Endothelial cell of umbilical vein (primary cell): ENCODE measurements at places on chromosomes 11 and 22. TPM values are rescaled to one million over a fixed set of nuclear protein-coding genes. Genes with fewer than 3 reads are reported as not detected.

DNA sequence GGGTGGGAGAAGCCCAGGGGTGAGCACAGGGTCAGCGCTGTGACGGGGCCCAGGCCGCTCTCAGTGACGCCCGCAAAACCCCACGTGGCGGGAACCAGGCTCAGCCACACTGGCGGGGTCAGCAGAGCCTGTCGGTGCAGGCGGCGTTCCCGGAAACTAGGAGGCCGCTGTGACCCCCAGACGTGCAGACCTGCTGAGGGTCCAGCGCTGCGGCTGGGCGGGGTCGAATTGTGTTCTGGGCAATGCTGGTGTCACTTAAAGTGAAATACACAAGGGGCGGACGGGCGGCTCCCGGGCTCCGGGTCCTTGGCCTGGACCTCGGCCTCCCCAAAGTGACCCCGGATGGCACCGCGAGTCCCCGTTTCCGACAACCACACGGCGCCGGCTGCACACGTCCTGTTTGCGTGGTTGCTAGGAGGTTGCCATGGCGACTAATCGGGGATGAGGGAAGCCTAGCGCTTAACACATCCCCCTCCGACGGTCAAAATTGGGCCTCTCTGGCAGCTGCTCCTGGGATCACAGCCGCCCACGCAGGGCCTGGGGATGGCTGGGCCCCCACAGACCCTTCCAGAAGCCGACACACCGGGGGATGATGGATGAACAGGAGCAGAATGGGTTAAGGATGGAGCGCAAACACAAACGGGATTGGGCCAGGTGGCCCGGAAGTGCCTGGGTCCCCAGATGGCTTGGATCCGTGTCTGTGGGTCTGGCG lies 81.7 kb upstream of the PRR5 start:
- DNase-seq: peak; percentile 46

- no peak for DNase-seq
These were observed 15.1 kb downstream of the TSPAN32 start for GRCh38 chr11:2316963-2317244.

GRCh38 chr11:5690216-5690615 lies 626 bp downstream of the TRIM22 start:
- DNase-seq: peak; percentile 84

- DNase-seq: no peak
These were observed 11.3 kb downstream of the PRAME start for GRCh38 chr22:22547692-22548300.

The KCNJ4 gene
- not detected in 2 replicates for polyA plus RNA-seq

GRCh38 chr11:27107548-27107947 lies 66.9 kb downstream of the BBOX1 start:
- no peak for DNase-seq

GRCh38 chr22:18156878-18157713 lies 7.1 kb downstream of the USP18 start:
- DNase-seq: peak; percentile 83

DNA sequence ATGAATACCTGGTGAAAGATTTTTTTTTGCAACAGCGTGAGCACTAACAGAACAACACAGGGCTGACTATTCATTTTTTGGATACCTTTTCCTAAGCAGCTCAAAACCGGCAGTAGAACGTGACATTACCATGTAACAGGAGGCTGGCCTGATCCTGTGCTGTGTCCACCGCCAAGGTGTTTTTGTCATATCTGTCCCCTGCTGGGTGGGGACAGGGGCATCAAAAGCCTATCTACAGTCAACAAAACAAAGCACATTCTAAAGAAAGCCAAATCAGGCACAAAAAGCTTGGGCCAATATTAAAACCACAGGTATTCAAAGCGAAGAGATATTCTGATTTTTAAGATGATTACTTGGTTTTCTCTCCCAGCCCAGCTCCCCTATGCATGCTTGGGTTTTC lies 151.2 kb downstream of the LRRC4C start:
- DNase-seq: no peak

- peak; percentile 46 for DNase-seq
These were observed 7.8 kb downstream of the SIGIRR start for GRCh38 chr11:406796-407650.

DNA sequence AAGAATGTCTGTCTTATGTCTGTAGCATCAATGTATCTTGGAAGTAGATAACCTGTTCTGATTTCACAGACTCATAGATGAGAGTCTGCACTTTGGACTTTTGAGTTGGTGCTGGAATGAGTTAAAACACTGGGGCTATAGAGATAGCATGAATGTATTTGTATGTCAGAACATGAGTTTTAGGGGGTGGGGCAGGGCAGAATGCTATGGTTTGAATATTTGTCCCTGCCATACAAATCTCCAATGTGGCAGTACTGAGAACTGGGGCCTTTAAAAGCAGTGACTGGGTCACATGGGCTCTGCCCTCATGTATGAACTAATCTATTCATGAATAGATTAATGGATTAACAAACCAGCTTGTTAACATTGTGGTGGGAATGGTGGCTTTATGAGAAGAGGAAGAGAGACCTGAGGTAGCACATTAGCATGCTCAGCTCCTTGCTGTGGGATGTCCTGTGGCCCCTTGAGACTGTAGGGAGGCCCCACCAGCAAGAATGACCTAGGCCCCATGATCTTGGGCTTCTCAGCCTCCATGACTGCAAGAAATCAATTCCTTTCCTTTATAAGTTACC lies 15.5 kb upstream of the OR52K1 start:
- no peak for DNase-seq

GRCh38 chr11:44536788-44537516 lies 28.5 kb upstream of the CD82 start:
- DNase-seq: no peak

DNA sequence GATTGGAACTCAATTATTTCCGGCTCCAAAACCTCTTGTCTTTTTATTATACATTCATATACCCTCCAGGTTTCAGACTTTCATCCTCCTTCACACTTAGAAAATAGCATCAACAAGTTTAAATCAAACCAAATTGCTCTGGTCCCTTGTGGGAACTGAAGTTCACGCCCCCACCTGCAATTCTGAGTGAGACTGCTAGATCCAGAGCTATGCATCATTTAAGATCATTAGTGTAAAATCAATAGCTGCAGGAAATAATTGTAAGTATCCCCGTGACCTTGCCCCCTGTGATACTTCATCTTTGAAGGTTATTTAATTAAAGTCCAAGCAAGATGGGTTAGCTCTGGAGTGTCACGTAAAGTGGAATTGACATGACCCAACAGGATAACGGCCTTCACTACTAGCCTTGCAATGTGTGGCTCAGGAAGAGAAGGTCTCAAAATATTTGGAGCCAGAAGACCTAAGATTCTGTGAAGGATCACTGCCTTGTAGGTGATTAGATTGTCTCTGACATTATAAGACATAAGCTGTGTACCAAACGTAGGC lies 742.2 kb upstream of the LRRC4C start:
- DNase-seq: no peak

DNA sequence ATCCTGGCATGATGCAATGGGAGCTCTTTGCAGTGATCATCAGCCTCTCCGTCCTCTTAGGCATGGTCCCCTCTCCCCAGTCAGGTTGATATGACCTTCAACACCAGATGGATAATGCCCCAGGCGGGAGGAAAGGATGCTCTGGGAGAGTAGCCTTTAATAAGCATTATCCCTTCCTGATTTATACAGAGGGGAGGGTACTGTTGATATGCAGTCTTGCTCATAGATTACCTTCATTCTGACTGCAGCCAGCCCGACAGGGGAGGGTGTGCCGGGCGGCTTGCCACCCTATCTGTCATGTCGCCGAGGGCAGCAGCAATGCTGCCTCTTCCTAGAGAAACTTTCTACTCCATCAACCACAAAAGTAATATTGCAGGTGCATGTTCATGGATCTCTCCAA lies 497.4 kb downstream of the OPCML start:
- no peak for DNase-seq

- DNase-seq: no peak
These were observed 248.5 kb downstream of the ETS1 start for GRCh38 chr11:128338811-128339210.

GRCh38 chr11:36713715-36714114 lies 115.7 kb upstream of the RAG2 start:
- DNase-seq: no peak

The KCNA4 gene
- not detected in 2 replicates for polyA plus RNA-seq

DNA sequence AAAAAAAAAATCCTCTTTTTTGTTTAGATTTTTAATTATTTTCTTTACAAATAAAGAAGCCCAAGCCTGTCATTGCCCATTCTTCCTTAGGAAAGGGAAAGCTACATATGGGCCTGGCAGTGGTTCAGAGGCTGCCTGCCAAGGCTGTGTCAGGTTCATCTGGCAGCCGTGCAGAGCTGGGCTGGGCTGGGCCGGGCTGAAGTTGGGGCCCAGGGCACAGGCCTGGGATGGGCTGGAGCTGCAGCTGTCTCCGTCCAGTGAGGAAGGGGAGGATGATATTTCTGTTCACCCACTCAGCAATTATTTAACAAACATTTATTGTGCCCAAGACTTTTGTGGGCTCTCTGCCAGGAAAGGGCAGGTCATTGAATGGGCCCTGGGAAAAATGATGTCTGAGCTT lies 4.6 kb downstream of the PRR5L start:
- DNase-seq: peak; percentile 25

DNA sequence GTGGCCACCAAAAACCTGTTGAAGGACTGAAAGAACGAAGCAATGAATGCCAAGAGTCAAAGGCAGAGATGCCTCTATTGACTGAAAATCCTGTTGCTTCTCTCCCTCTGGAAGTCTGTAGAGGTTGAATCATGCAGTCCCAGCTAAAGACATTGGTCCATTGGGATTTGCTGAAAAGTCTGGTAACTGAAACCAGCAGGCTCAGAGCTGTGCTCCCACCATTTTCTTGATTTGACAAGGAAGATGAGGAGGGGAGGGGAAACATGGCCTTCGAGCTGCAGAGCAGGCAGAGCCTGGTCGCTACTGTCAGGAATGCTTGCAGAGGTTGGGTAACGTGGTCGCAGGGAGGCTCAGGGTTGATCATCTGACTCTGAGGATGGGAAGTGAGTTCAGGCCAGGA lies 72.8 kb upstream of the CSNK2A3 start:
- no peak for DNase-seq

- DNase-seq: peak; percentile 93
These were observed 36.5 kb downstream of the MS4A2 start for GRCh38 chr11:60124802-60125432.

DNA sequence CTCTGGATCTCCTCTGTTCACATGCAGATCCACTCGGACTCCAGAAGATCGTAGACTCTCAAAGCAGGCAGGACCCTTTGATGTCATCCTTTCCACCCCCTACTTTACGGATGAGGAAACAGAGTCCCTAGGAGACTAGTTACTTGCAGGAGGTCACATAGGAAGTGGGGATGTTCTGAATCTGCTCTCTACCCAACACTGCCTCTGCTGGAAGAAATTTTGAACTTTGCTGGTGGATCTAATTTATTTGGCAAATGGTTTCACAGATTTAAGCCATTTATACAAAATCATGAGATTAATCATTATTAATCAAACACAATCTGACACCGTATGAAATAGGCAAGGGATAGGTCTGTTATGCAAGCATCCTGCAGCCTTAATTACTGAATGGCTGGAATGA lies 55.0 kb upstream of the USP47 start:
- peak; percentile 23 for DNase-seq

DNA sequence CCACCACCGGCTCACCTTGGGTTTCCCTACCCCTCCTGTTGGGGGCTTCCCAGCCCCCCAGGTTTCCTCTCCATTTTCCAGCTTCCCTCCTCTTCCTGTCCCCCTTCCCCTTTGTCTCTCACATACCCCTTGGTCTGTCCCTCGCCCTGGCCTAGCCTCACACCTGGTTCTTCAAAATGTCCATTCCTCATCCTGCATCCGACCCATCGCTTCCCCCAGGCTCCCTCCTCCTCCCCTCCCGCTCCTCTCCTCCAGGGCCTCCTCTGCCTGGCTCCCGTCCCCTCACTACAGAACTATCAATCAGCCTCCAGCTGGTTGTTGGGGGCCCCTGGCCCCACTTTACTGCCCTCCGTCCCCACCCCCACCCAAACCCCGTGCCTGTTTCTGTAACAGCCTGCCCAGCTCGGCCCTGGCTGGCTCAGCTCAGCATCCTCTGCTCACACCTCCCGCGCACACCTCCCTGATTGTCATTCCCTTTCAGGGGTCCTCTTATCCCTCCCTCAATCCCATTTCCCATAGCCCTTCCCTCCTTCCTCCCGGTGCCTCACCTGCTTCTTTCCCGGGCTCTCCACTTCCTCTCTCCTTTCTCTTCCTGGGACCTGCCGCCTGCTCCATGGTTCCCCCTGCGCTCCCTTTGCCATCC lies 1.2 kb downstream of the CNIH2 start:
- DNase-seq: no peak

The OR52I1 gene
- not detected in 2 replicates for polyA plus RNA-seq

DNA sequence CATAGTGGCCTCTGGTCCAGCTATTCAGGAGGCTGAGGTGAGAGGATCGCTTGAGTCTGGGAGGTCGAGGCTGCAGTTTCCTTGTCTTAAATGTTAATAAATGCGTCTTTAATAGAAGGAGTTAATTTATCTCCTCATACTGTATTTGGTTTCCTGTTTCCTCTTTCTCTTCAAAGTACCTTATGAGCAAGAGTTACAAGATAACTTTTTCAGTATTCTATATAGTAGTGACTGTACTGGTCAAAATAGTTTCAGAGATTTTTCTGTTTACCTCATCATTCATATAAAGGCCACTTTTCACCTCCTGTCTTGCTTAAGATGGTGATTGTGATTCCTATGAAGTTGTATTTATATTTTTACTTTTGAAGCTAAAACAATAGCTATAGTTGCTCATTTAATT lies 50.9 kb downstream of the MCAM start:
- no peak for DNase-seq

GRCh38 chr11:17273668-17274282 lies 2.8 kb upstream of the NUCB2 start:
- DNase-seq: no peak

DNA sequence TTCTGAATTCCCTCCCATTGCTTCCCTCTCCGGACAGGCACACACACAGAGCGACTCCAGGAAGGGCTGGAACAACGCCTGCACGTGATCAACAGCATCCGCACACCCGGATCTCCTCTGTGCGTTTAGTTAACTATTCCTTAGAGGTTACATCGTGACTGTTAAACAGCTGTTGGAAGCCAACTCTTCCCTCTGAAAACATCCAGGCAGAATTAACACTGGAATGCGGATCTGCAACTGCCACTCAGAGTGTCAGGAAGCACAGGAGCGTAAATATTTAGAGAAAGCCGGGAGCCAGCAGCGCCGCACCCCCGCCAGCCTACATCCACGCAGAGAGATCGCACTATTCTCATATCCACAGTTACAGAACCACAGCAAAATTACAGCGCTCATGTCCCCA lies 46.2 kb downstream of the SHANK2 start:
- DNase-seq: no peak

- DNase-seq: no peak
These were observed 42.0 kb downstream of the PACS1 start for GRCh38 chr11:66112041-66112491.

The GRIA4 gene
- polyA plus RNA-seq: not detected in 2 replicates

The SLC22A9 gene
- polyA plus RNA-seq: not detected in 2 replicates

The POU2AF2 gene
- not detected in 2 replicates for polyA plus RNA-seq

The TRPM5 gene
- polyA plus RNA-seq: not detected in 2 replicates

- DNase-seq: no peak
These were observed 269.2 kb upstream of the SORL1-AS1 start for GRCh38 chr11:121721961-121722360.
